ENCODE measurements at places on chromosomes 13 and 19.

GRCh38 chr19:11226716-11227166 lies 12.7 kb upstream of the ANGPTL8 start:
- DNase-seq = no peak

- no peak for DNase-seq
These were observed 168.4 kb upstream of the CSNK1A1L start for GRCh38 chr13:37273836-37274235.

DNA sequence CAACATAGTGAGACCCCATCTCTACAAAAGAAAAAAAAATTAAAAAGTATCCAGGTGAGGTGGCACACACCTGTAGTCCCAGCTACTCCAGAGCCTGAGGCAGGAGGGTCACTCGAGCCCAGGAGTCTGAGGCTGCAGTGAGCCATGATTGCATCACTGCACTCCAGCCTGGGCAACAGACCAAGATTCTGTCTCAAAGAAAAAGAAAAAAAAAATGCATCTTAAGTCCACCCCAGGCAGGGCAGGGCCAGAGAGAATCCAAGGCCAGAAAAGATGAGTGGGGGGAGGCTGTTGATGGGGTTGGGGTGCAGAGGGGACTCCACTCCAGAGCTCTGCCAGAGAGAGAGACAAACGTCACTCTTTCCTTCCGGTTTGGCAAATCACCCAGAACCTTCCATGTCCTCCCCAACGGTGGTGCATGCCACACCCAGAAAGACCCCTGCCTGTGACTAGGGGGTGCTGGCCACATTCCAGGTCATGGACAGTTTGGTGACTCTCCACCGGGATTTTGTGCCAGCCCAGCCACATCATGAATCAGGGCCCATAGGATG lies 431 bp downstream of the FUT3 start:
- no peak for DNase-seq

DNA sequence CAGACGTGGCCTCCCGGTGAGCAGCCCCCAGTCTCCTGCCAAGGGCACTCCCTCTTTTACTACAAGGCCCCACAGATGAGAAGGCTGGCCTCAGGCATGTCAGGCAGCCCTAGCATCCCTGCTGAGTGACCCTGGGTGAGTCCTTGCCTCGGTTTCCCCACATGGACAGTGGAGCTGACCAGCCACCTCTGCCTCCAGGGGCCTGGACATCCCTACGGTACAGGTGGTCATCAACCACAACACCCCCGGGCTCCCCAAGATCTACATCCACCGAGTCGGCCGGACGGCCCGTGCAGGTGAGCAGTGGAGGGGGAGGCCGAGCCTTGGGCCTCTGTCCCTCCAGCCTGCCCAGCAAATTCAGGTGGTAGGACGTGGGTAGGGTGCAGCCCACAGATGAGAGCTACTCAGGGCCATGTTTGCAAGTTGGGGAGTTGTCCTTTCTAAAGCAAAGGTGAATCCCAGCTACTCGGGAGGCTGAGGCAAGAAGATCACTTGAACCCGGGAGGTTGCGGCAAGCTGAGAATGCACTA lies 5.2 kb downstream of the DDX49 start:
- no peak for DNase-seq

DNA sequence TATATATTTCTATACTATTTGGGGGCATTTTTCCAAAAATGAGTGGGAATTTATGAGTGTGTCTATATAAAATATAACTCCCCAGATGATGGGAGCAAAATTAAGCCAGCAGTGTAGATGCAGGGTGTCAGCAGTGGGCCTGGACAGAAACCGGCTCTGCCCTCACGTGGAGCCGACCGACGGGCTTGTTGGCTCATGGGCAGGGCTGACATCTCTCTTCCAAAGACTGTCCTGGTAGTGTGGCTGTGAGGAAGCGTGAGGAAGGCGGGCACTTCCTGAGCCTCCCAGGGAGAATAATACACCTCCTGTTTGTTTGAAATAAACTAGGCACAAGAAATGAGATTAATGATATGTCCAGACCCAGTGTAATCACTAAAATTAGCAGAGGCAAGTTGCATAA lies 206.5 kb downstream of the TEX29 start:
- DNase-seq = no peak

DNA sequence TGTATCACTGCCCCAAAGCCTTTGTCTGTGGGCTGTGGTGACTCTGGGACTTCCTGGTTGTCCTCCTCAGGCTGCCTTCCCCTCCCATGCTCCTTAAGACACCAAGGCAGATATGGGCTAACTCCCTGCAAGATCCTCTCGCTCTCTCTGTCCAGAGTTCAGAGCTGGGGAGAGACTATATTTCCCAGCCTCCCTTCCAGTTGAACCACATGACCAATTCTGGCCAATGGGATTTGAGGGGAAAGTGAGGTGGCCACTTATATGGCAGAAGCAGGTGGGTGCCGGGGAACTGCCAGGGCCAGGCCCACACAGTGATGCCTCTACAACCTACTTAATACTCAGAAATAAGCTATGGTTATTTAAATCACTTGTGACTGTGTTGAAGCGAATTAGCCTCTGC lies 16.2 kb upstream of the ANGPTL8 start:
- no peak for DNase-seq
